ENCODE measurements at places on chromosomes 12 and 14.

DNA sequence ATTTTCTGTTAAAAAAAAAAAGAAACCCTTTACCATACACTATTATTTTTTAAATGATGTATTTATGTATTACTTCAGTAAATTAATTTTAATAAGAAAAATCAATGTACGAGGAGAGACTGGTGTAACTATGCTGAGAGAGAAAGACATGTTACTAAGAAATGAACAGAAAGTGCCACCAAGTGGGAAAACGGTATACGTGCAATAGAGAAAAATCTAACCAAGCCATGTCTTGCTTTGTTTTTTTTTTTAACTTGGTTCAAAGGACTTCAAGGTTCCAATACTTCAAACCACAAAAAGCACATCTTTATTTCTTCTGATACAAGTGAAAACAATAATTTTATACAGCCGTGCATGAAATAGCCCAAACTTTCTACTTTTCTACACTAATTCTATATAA lies 22.9 kb downstream of the NDUFA12 start:
- no peak for DNase-seq

DNA sequence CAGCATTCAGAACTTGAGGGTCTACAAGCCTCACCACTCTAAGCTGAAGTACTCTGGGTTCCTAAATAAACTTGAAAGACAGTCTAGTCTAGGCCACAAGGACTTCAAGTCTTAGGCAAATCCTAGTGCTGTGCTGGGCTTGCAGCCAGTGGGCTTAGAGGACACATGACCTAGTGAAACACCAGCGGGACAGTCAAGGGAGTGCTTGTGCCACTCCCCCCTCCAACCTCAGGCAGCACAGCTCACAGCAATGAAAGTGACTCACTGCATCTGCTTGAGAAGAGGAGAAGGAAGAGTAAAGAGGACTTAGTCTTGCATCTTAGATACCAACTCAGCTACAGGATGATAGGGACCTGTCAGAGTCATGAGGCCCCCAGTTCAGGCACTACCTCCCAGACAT lies 438.1 kb downstream of the IPO8 start:
- no peak for DNase-seq

GRCh38 chr12:20382117-20382516 lies 13.8 kb downstream of the PDE3A start:
- DNase-seq = no peak

DNA sequence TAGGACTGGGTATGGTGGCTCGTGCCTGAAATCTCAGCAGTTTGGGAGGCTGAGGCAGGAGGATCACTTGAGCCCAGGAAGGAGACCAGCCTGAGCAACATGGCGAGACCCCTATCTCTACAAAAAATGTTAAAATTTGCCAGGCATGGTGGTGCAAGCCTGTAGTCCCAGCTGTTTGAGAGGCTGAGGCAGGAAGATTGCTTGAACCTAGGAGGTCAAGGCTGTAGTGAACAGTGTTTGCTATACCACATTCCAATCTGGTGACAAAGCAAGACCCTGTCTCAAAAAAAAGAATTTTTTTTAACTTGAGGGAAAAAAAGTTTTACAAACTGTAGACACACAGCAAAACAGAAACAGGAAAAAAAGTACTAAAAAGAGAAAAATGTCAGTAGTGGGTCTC lies 2.3 kb upstream of the MAP3K9 start:
- DNase-seq = no peak

DNA sequence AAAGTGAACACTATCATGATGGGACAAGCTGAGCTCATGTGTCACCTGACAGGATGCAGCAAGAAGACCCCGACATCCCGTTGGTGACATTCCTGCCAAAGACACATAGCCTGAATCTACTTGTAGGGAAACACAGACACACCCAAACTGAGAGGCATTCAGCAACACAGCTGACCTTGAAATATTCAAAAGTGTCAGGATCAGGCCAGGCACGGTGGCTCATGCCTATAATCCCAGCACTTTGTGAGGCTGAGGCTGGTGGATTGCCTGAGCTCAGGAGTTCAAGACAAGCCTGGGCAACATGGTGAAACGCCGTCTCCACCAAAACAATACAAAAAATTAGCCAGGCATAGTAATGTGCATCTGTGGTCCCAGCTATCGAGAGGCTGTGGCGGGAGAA lies 232.0 kb upstream of the PLXNC1 start:
- no peak for DNase-seq

GRCh38 chr14:91038439-91038838 lies 22.0 kb downstream of the RPS6KA5 start:
- no peak for DNase-seq

GRCh38 chr12:94987076-94987669 lies 16.3 kb downstream of the NDUFA12 start:
- no peak for DNase-seq

- no peak for DNase-seq
Measured at GRCh38 chr12:105878964-105879363, 259.8 kb downstream of the NUAK1 start.

GRCh38 chr12:53336181-53336681 lies at the start of gene SP7:
Gene SP7, minus strand, starts transcription at chr12:53336354. Its CDS starts 708 bp downstream, at chr12:53335646.
- DNase-seq = no peak

DNA sequence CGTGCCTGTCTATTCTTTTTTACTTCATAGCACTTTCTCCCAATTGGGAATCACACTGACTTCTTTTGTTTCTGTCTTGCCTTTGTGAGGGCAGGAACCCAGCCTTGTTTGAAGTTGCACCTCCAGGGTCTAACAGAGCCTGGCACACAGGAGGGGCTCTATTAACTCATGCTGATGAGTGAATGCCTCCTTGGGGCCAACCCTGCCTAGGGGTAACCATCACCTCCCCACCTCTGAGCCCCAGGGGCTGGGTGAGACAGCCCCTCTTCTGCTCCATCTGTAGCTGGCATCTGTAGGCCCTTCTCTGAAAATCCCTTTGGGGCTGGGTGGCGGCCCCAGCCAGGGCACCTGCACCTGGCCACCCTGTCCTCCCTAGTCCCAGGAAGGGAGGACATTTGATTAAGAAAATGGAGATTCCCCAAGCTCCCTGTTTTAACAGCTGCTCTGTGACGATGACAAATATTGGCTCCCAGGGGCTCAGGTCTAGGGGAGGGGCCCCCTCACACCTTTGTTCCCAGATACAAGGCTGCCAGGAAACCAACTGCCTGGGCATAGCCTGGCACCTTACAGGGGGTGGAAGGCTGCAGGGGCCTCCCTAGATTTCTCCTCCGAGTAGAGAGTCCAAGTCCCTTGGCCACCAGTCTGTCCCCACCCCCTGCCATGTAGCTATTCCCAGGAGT lies 11.8 kb downstream of the TAMALIN start:
- DNase-seq = peak; percentile 96

Data from NCI-H2081 (cell line).